Activated naive CD4-positive, alpha-beta T cell treated with anti-CD3 and anti-CD28 coated beads, Interleukin-2, amount 10 ng/mL, durations not matched to agents 7 days and 5 days (primary cell): ENCODE measurements at places on chromosomes 2 and 18.

DNA sequence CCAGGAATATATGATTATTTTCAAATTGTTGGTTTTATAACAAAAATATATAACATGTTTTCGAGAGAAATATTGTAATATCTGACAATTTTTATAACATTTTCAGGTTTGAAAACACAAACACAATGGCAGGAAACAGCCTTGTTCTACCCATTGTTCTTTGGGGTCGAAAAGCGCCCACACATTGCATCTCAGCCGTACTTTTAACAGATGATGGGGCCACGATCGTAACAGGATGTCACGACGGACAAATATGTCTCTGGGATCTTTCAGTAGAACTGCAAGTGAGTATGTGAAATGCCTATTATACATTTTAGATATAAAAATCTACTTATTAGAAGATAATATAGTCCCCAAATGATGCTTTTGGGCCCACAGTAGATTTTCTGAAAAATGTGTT, 21.2 kb downstream of the WDR7 start:
- DNase-seq, result no peak

DNA sequence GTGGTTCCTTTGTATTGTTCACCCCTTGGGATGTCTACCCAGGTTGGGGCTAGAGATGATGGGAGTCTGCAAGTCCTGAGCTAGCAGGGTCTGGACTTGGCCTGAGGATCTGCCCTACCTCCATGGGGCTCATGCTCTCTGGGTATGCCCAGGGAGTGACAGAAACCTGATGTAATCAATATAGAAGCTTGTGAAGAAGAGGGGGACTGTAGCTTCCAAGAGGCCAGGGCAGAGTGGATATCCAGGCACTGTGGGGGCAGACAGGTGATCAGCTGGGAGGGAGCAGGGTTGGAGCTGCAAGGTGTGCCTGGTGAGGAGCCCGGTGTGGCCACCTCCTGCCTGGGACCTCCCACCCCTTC, 164.2 kb downstream of the CTIF start:
- DNase-seq, result no peak

- DNase-seq, result no peak
These were observed 42.5 kb upstream of the LCLAT1 start for GRCh38 chr2:30404319-30405259.

DNA sequence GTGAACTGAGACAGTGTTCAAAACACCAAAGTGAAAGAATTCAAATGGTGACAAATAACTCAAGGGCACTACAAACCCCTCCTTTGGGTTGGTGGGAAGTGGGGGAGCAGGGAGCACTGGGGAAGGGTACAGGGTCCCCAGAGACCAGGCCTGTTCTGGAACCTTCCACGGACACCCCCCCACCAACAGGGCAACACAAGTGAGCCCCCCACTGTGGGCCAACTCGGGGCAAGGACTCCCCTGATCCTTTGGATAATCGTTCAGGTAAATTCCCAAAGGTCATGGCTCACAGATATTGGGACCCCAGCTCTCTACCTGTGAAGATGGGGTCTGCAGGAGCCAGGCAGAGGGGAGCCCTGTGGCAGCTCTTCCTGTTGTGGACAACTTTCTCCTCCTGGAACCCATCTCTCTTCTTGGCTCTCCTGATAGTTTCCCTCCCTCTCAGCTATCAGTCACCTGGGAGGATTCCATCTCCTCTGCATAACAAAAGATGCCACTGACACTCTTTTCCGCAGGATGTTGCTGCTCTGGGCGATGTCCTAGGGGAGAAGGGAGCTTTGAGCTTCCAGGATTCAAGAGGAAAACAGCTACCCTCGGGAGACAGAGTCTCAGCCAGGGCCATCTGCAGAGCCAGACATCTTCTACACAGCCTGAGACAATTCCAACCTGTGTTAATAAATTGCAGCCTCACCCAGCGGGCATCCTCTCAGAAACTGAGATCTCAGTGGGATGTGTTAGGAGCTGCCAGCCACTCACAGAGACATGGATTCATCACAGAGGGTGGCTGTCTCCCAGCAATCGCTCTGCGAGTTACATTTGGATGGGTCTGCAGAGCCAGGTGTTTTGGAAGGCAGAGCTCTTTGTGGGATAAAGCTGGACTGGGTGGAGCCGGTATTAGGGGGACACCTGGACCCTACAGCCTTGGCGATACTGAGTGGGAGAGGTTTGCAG, 35.4 kb downstream of the MBP start:
- DNase-seq, result no peak

DNA sequence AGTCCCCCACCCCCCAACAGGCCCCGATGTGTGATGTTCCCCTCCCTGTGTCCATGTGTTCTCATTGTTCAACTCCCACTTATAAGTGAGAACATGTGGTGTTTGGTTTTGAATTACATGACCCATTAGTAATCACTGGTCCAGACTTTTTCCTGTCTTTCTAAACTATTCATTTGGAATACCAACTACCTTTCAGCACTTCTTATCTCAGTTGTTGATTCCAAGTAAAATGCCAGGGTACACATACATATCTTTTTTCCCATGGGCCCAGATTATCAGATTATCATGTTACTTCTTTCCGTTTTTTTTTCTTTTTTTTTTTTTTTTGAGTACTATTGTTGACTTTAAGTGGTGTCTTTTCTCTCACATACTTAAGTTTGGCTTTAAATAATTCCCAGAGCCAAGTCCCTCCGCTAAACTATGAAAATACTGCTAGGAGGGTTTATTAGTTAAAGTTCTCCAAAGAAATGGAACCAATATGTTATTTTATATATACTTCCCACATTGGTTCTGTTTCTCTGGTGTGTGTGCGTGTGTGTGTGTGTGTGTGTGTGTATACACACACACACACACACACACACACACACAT, 389.3 kb downstream of the IRS1 start:
- DNase-seq, result no peak

GRCh38 chr18:30971338-30971956, 71.1 kb downstream of the DSC3 start:
- no peak for DNase-seq
